Brain pericyte (primary cell): ENCODE measurements at places on chromosomes 5 and 9.

- DNase-seq: no peak
Measured at GRCh38 chr5:154524859-154525258, 46.8 kb upstream of the HAND1 start.

GRCh38 chr5:56615361-56616153, 199.8 kb upstream of the MAP3K1 start:
- no peak for DNase-seq

GRCh38 chr9:122346478-122347347, 24.1 kb upstream of the PTGS1 start:
- DNase-seq: no peak

GRCh38 chr9:134835448-134835847, 45.2 kb upstream of the FCN2 start:
- no peak for DNase-seq
